ENCODE measurements at places on chromosomes 2 and 18.

DNA sequence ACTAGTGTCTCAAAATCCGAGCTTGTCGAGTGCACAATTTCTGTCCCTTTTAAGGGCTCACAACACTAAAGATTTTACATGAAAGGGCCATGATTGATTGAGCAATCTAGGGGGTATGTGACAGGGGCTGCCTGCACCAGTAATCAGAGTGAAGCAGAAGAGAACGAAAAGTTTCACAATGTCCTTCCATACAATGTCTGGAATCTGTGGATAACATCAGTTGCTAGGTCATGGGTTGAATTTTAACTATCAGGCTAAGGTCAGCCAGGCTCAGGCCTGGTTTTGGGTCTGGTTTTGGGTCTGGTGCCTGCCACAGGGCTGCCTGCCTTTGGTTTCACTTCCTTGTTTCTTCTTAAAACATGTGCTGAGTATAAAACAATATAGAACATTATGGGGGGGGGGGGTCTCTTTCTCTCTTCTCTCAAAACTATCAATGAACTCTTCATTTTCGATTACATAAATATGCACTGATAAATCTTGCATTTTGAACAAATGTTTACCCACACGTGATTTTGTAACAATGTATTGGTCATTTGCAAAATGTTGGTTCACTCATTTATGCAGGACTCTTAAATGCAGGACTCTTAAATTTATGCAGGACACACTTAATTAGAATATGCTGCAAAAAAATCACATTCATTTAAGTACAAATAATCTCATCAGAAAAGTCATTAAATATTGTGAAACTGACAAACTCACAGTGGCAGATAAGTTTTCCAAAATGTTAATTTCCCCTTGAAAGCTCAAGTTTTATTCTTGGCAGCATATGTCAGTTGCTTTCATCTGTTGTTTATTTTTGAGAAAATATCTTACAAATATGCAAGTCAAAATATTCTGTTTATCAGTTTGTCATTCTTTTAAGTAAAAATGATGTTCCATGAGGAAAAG, 290.5 kb upstream of the KYNU start:
- DNase-seq, result no peak

GRCh38 chr18:39751921-39752320, 2186.3 kb upstream of the CELF4 start:
- DNase-seq, result no peak

- DNase-seq, result no peak
These were observed 13.3 kb downstream of the TUBB6 start for GRCh38 chr18:12321333-12321732.

DNA sequence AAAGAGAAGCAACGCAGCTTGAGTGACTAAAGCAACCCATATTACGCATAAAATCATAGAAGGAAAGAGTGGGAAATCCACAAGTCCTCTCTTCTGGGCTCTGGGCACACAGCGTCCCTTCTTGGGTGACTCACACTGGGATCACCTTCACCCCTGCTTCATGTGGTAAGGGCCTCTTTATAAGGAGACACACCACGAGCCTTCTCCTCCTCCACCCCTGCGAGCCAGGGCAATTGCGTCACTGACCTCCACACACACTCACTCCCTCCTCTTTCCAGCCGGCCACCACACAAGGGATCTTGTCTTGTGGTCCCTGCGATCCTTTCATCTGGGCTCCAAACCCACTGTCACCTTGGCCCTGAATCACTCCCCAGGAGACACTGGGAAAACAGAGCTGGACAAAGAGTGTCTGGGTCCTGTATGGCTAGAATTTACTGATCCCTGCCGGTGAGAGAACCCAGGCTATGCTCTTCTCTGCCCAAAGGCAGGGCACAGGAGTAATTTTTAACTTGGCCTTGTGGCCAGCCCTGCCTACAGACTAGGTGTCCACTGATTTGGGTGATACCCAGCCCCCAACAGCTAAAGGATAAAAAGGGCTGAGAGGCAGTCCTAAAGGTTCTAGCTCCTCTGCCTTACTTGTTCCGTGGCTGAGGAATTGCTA, 35.3 kb downstream of the NHEJ1 start:
- no peak for DNase-seq

Measured in effector CD8-positive, alpha-beta T cell (primary cell).